ENCODE measurements at places on chromosomes 13 and 19.
A peak's percentile ranks its signal among the peaks of the same experiment; 100 is the strongest.

GRCh38 chr13:73235385-73235784 lies 176.6 kb downstream of the KLF5 start:
- no peak for DNase-seq

GRCh38 chr19:35483089-35483488 lies 7.2 kb downstream of the KRTDAP start:
- DNase-seq, result no peak

DNA sequence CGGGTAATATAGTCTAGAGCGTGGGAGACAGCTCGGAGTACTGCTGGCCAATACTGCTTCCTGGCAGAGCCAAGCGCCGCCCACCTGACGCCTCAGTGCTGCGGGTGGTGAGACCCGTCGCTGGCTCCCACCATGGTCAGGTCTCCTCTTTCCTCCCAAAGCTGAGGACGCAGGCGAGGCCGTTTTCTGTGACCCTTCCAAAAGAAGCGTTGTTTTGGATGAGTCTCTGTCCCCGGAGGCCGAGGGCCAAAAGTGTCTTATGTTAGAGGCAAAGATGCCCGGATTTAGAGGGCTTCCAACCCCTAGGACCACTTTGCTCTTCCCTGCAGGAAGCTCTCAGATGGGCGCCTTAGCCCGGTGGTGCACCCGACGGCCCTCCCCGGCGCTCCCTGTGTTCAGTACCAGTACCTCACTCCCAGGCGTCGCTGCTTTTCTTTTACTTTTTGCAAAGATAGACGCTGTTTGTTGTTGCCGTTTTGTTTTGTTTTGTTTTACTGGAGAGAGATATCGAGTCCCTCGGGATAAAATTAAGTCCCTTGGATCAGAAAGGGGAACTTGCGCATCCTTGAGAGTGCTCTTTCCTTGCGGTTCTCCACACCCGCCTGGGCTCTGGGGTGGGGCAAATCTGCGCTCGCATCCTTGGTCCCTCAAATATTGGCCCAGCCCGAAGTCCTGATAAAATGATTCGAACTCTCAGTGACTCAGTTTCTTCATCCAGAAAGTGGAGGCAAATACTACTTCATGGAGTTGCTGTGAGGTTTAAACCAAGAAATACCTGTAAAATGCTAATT lies 7.0 kb downstream of the PDX1 start:
- no peak for DNase-seq

DNA sequence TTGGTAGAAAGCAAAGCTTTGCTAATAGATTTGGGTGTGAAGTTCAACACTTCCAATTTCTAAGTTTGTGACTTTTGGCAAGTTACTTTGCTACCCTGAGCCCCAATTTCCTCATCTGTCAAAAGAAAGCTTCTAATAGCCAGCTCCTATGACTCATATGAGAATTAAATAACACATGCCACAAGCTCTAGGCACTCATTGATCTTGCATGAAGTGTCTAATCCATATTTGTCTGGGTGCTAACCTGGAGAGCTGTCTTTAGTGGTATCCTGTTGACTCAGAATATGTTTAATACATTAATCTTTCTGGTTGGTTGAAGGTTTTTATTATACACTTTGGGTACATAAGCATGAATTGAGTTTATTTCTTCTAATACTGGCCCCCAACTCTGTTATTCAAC lies 188.8 kb downstream of the POSTN start:
- no peak for DNase-seq

DNA sequence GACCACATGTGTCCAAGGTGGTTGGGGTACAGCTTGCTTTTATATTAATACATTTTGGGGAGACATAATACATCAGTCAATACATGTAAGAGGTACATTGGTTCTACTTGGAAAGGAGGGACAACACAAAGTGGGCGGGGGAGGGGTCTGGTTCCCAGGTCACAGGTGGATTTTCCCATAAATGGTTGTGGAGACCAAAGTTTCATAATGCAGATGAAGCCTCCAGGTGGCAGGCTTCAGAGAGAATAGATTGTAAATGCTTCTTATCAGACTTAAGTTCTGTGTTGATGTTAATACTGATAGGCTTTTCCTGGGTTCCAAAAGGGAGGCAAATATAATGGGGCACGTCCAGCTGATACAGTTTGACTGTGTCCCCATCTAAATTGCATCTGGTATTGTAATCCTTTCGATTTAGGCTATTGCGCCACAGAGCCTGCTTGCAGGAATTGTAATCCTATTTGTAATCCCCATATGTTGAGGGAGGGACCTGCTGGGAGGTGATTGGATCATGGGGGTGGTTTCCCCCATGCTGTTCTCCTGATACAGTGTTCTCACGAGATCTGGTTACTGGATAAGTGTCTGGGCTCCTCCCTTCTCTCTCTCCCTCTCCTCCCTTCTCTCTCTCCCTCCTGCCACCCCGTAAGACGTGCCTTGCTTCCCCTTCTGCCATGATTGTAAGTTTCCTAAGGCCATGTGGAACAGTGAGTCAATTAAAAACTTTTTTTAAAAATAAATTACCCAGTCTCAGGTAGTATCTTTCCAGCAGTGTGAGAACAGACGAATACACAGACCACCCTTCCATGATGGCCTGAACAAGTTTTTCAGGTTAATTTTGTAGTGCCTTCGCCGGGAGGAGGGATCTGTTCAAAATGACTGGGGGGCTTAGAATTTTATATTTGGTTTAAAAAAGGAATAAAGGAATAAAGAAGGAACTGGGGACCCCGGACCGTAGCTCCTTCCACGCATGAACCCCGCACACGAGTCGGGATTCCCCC lies 44.9 kb downstream of the ZNF823 start:
- DNase-seq, result no peak

DNA sequence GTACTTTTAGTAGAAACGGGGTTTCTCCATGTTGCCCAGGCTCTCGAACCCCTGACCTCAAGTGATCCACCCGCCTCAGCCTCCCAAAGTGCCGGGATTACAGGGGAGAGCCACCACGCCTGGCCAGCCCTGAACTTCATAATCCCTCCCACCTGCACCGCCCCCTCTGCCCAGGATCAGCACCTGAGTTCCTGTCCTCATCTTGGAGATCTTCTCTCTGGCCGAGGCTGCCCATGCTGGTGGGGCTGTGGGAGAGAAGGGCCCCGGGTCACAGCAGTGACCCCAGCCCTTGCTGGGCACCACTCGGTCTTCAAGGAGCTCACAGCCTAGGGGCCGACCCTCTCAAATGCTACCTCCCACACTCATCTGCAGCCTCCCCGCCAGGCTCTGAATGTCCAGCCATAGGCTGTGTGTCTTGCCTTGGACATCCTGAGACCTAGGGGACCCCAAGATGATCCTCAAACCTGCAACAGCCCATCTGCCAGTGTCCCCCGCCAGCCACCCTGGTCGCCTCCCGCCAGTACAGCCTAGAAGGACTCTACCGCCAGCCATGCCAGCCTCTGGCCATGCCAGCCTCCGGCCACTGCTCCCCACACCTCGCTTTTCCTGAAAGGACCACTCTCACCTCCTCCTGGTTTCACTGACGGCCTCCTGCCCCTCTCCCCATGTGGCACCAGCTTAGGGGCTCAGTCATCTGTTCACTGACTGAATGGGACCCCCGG lies 1.5 kb downstream of the ATP8B3 start:
- DNase-seq, result no peak

DNA sequence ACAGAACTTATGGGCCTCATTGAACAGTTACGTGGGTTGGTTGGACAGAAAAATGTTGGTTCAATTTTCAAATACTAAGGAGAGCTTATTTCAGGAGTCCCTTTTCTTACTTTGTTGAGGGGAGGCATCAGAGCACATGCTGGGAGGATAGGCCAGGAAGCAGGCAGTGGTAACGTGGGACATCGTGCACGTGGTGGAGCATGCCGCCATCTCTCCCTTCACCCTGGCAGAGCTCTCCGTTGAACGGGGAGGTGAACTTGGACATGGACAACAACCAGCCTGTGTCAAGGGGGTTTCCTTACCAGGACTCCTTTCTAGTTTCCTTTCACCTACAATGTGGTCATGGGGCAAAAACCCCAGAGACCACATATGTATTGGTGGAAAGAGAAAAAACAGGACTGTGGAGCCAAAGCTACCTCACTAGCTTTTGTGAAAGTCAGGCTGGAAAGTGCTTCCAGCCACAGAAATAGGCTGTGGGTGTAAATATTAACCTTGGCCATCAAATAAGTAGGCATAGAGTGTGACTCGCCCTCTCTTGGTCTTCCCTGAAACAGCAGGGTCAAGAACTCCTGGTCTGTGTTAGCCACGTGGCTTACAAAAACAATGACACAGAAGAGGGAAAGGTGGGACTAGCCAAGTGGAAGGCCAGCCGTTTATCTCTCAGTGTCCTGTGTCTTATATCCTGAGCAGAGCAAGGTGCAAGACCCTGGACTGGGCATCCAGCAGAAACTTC lies 14.4 kb downstream of the MICOS13 start:
- no peak for DNase-seq

GRCh38 chr19:1847684-1848398 lies 442 bp downstream of the REXO1 start:
- DNase-seq, result peak; percentile 57

Measured in activated naive CD8-positive, alpha-beta T cell treated with anti-CD3 and anti-CD28 coated beads, Interleukin-2, amount 50 U/mL, for 24 hours (primary cell).